ENCODE measurements at places on chromosomes 12 and 14.
A peak's percentile ranks its signal among the peaks of the same experiment; 100 is the strongest.

- DNase-seq = no peak
Measured at GRCh38 chr14:81429028-81429427, 28.9 kb upstream of the STON2 start.

- DNase-seq = no peak
Measured at GRCh38 chr12:3473171-3473570, 17.8 kb upstream of the PRMT8 start.

DNA sequence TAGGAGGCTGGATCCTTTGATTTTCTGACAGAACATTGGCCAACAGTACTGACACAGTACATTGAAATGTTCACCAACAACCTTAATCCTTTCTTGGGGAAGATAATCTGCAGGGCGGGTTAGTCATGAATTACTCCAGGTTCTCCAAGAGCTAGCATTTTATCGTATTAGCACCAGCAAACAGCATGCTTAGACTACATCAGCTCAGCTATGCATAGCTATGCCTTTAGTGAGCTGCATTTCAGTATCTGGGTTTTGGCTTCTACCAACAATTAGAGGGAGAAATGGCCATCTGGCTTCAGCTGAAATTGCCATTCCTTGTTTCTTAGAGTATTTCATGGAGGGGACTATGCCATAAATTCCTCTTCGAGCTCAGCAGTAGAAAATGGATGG is 33.8 kb downstream of the SAMD4A start:
- DNase-seq = no peak

- no peak for DNase-seq
Measured at GRCh38 chr12:94867066-94867855, 136.2 kb downstream of the NDUFA12 start.

- no peak for DNase-seq
Measured at GRCh38 chr12:88860851-88861250, 280.6 kb upstream of the KITLG start.

- DNase-seq = no peak
Measured at GRCh38 chr12:15417691-15418090, 95.4 kb downstream of the PTPRO start.

DNA sequence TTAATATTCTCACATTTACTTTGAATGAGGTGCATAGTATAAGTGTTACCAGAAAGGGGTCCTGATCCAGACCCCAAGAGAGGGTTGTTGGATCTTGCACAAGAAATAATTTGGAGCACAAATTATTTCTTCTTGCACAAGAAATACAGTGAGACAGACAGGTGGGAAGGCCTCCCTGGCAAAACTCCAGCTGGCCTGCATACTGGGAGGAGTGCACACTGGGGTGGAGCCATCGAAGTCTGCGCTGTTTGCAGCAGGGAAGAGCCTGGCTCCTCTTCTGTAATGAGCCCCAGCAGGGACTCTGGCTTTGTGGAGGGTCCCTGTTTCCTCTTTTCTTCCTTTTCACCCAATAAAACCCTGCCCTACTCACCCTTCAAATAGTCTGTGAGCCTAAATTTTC is 141.6 kb downstream of the GLT1D1 start:
- DNase-seq = no peak

DNA sequence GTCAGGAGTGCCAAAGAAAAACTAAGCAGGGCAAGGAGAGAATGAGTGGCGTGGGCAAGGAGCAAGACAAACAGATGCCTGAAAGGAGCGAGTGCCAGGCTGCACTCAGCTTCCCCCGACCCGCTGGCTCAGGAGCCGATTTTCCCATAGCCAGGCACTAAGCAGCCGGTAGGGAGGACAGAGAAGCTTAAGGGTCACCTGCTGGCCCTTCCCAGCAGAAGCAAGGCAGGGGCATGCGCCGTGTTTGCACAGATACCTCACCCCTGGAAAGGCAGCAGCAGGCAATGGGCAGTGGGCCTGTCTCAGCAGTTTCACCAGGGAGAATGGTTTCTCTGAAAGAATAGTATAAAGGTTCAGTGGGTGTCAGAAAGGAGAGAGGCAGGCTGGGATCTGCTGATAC is 104.9 kb upstream of the FKBP4 start:
- DNase-seq = no peak

DNA sequence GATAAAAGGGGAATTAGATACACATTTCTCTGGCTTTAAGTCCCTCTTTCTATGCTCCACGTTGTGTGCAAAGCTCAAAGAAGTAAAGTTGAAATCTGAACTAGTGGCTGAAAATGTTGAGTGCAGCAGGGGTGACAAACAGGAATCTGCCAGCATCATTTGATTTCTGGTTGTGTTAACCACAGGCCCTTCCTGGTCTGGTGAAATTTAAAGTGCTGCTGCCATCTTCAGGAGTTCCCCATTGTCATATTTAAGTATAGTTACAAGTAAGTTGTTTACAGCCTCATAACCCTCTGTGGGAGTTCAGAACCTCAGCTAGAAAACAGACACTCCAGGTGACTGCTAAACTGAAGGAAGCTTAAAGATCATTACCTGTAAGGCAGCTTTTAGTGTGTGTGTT is 90.9 kb upstream of the CCDC196 start:
- no peak for DNase-seq

GRCh38 chr12:88342251-88342806 is 200.2 kb downstream of the TMTC3 start:
- DNase-seq = no peak

DNA sequence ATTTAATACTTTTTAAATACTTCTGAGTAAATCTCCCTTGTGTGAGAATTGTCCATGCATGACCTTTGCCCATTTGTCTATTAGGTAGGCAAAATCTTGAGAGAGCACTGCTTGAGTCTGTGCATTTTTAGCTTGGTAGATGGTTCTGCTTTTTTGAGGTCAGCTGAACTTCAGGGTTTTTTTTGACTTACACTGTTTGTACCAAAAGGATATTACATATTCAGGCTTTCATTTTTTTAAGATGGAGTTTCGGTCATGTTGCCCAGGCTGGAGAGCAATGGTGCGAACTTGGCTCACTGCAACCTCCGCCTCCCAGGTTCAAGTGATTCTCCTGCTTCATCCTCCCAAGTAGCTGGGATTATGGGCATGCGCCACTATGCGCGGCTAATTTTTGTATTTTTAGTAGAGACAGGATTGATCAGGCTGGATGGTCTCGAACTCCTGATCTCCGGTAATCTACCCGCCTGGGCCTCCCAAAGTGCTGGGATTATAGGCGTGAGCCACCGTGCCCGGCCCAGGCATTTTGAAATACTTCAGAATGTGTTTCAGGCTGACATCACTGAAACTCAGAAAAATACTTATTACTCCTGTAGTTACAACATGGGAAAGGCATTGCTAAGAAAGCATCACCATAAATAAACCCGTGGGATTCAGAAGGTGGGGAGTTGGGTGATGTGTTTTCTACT is 11.1 kb downstream of the RASSF3 start:
- DNase-seq = peak; percentile 32

DNA sequence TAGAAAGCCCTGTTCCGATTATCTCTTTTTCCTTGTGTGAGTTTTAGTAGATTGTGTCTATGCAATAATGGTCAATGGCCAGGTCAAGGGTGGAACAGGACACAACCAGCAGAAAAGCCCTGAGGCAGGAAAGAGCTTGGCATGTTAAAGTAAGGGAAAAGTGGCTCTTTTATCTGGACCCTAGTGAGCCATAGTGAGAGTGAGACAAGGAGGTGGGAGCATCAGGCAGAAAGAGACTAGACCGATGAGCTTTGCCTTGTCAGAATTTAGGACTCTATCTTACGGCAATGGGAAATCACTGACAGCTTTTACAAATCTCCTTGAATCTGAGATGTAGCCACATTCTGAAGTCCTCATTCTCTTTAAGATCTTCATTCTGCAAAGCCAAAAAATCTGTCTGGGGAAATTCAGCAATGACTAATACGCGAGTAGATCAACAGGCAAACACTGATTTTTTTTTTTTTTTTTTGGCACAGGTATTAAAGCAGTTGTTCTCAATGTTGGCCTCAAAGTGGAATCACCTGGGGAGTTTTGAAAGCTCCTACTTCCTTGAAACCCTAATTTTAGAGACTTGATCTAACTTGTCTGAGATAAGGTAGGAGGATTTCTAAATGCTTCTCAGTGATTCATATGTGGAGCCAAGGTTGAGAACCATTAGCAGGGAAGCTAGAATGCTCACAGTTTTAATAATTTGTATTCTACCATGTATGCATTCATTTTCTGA is 33.9 kb downstream of the TMEM19 start:
- DNase-seq = no peak

DNA sequence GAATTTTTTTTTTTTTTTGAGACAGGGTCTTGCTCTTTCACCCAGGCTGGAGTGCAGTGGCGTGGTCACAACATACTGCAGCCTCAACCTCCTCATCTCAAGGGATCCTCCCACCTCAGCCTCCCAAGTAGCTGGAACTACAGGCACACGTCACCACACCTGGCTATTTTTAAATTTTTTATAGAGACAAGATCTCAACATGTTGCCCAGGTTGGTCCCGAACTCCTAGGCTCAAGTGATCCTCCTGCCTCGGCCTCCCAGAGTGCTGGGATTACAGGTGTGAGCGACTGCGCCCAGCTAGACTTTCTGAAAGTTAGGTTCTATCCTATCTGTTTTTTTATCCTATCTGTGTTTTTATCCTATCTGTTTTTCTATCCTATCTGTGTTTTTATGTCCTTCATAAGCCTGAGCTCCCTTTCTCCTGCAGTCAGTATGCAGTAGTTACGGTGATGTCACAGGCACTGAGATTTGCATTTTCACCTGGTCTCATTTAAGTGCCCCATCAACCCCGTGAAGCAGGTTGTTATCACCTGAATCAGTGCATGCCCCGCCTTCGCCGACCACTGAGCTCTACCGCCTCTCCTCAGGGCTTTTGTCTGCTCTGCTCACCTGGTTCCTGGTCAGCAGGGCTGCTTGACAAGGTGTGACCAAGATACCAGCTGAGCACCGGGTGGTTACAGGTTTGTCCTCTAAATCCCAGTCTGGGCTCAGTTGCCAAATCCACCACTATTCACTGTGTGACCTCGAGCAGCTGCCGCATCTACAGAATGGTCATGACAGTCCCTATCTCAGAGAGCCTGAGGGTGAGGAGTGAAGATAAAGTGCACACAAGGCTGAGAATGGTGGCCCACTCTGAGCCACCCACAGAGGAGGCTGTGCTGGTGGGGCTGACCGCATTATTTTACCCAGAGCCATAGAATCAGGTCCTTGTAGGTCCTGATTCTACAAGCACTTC is 33.1 kb downstream of the SYNDIG1L start:
- no peak for DNase-seq

GRCh38 chr12:9341260-9341585 is 133.0 kb upstream of the PZP start:
- no peak for DNase-seq

GRCh38 chr14:25400607-25401206 is 350.8 kb upstream of the STXBP6 start:
- DNase-seq = no peak

DNA sequence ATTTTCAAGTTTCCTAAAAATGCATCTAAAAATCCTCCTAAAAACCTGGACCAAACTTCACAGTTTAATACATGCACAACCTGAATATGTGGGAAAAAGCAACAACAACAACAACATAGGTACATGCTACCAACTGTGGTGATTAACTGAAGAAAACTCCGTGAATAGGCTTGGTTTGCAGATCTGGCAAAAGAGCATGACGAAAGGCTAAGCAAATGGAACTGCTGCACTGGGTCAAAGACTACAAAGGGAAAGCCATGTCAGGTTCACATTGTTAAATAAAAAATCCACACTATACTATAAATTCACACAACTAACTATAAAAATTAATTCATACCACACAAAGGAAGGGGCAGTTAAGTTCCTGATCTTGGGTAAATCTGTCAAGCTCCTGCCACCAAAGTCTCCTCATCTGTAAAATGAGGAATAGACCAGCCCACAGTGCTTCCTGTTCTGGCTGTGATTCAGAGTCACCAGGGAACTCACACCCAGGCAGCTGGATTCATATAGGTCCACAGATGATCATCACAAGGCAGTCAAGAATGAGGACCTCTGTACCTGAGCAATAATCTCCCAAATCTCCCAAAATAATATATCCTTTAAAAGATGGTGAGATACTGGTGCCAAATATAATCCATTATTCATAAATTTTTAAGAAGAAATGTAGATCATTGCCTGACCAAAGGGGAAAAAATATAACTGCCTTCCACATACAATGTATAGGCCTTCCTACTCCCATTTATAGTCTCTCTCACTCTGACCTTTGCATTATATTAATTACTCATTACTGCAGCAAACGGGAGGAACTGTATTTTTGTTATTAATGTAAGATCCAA is 7.0 kb downstream of the CORO1C start:
- peak; percentile 64 for DNase-seq

- DNase-seq = no peak
Measured at GRCh38 chr12:46452061-46452615, 79.6 kb upstream of the SLC38A2 start.

- no peak for DNase-seq
Measured at GRCh38 chr12:52796429-52796794, 495 bp upstream of the KRT3 start.

- DNase-seq = peak; percentile 32
Measured at GRCh38 chr12:47870175-47870781, 34.5 kb downstream of the VDR start.

DNA sequence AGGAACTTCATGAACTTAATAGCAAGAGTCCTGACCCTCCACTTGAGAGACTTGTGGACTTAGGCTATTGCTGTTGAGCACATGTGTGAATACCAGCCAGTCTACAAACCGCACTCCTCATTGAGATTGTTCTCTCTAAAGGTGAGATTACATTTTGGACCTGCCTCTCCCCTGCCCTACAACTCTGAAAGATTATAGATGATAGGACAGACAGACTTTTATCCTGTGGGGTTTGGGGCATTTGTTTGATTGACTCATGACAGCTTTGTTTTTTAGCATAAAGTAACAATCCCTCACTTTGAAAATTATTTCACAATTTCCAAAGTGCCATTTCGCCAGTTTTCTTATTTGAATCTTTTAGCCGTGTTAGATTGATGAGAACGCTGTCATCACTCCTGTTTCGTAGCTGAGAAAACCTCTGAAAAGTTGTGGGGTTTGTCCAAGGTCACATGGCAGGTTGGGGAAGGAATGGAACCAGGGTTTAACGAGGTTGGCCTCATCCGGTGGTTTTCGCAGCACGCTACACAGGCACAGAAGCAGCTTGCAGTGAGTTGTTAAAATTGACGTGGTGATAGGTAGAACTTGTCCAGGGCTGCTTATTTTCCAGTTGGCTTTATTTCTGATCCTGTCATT is 836 bp downstream of the EVL start:
- DNase-seq = peak; percentile 79

- no peak for DNase-seq
Measured at GRCh38 chr12:131076296-131076695, 122.6 kb downstream of the ADGRD1 start.

DNA sequence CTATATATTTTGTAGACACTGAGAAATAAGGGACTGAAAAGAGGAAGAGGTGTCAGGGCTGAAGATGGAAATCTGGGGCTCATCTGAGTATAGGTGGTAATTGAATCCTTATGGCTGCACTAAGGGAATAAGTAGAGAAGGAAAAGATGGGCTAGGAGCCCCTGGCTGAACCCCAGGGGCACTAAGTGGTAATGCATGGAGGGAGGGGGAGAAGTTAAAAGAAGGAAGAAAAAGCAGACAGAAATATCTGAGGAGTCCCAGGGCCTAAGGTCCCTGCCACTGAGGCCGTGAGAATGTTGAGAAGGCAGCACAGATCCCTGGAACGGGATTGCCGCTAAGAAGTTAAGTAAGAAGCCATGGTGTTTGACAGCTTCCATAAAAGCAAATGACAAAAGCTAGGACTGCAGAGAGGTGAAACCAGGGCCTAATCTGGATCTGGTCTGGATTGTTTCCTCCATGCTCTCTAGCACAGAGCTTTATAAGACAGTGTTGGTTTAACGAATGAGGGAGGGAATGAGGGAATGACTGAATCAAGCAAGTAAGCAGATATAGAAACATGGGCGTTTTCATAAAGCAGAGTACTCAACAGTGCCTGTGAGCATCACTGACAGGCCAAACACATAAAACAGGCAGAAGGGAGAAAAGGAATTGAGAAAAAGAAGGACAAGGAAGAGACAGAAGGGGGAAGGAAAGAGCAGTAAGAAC is 92.9 kb downstream of the HMGA2 start:
- DNase-seq = no peak
